Fibroblast of skin of left quadriceps (primary cell): ENCODE measurements at places on chromosomes 13 and 19.

GRCh38 chr13:48138270-48138669, 43.4 kb upstream of the MED4 start:
- no peak for DNase-seq

DNA sequence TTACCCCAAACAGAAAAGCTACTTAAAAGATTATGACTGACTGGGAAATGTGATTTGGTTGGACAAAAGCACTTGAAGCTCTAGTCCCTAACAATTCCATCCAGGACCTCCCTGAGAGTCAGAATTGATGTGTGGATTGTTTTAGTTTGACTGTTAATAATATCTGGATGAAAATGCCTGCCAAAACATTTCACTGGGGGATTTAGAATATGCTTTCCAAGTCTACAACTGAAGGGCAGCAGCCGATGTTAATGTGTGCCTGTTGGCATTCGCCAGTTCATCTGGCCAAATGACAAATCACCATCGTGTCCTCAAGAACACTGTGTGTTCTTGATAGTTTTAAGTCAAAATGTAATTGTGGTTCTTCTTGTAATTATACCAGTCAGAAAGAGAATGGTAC, 76.0 kb upstream of the TSC22D1 start:
- no peak for DNase-seq

DNA sequence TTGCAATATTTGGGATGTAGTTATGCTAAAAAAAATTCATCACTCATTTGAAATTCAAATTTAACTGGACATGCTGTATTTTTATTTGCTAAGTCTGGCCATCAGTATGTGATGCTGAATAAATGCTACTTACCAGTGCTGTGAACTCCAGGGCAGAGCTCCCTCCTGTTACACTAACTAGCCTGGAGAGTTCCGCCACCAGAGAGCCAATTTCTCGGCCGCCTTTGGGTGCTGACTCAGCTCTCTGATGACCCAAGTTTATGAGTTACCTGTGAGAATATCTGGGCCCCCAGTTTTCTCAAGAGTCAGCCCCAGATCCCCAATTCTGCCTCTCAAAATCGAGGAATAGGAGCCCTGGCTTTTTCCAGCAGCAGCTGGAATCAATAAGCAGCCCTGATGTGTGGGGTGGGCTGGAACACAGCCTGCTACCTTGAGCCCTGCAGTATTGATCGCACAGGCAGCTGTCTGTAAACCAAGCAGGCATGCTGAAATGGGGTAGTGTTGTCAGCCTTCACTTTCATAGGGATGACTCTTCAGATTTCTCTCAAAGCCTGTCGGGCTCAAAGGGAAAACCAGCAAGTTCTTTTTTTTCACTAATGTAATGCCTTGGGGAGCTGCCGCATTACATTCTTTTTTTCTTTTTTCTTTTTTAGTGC, 113.7 kb downstream of the DNAJC15 start:
- DNase-seq = peak; percentile 38

- DNase-seq = peak; percentile 61
These were observed 144.1 kb downstream of the DPF1 start for GRCh38 chr19:38079926-38080380.

DNA sequence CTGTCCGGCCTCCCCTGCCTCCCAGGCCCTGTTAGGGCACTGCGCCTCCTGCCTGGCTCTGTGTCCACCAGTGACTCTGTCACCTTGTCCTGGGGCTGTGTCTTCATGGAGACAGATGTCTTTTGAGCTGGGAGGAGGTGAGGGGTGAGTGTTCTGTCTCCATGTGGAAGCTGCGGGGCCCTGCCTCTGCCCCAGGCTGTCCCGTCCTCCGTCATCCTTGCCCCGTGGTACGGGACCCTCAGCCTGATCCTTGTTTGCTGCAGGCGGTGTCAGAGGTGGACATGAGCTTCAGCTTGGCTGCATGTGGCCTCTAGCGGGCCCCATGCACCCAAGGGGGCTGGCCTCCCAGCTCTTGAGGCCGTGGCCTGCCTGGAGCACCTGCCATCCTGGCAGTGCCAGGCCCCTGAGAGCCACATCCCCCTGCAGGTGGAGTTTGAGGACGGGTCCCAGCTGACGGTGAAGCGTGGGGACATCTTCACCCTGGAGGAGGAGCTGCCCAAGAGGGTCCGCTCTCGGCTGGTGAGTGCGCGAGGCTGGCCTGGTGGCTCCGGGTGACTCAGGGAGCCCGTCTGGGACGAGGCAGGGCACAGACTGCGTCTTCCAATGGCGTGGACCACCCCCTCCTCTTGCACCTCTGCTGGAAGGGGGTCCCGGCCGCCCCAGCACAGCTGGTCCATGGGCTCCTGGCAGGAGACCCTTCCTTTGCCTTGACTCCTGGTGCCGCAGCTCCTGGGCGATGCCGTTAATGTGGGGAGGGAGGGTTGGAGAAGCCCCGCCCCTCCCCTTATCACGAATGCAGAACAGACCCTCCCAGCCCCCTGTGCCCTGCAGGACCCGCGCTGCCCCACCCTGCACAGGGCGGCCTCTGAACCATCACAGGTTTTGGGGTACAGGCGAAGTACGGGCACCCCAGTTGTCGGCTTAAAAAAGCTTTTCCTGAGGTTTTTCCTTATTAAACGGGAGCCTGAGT, 181.3 kb downstream of the KDM4B start:
- no peak for DNase-seq

DNA sequence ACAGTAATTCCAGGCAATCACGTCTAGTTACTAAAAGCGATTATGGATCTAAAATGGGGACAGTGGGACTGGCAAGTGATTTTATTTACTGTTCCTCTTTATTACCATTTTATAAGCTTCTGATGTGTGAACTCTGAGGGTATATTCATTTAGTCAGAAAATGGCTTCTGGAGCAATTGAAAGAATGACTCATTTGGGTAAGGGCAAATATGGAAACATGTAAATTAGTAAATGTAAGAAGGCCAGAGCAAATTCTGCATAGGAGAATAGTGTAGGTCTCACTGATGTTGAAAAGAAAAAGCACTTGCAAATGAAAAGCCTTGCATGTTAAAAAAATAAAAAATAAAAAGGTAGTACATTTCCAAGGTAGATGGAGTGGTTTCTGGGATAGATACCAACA, 262.2 kb downstream of the KLF5 start:
- DNase-seq = no peak

GRCh38 chr19:54388802-54389139, 24.0 kb upstream of the LAIR1 start:
- DNase-seq = no peak
